Stimulated activated CD4-positive, alpha-beta T cell treated with anti-CD3 and anti-CD28 coated beads, Interleukin-4, amount 100 ng/mL, for 48 hours (primary cell): ENCODE measurements at places on chromosomes 13 and 19.

DNA sequence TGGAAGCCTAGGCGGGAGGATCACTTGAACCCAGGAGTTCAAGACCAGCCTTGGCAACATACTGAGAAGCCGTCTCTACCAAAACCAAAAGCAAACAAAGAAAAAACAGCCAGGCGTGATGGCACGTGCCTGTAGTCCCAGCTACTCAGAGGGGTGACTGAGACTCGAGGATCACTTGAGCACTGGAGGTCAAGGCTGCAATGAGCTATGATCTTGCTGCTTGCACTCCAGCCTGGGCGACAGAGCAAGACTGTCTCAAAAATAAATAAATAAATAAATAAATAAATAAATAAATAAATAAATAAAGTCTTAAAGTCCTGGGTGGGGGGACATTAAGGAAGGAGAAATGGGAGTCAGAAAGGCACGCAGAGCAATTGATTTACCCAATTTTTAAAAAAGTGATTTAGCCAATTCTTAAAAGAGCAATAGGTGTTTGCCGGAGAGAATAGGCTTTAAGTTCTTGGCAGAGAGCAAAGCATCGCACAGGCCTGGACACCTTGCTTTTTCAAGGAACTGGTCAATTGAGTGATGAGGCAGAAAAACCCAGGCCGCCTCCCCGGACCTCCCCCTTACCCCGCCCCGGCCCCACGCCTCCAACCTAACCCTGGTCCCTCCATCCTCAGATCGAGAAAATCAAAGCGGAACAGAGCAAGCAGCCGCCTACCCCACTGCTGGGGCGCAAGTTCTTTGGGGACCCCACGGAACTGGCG lies 9.5 kb upstream of the SHKBP1 start:
- no peak for DNase-seq

GRCh38 chr19:16252459-16253205 lies 54.9 kb downstream of the AP1M1 start:
- DNase-seq: no peak

- no peak for DNase-seq
Observed at GRCh38 chr13:75437582-75438318, 44.2 kb downstream of the TBC1D4 start.

GRCh38 chr13:114021464-114022308 lies 47.8 kb upstream of the C13orf46 start:
- DNase-seq: no peak

DNA sequence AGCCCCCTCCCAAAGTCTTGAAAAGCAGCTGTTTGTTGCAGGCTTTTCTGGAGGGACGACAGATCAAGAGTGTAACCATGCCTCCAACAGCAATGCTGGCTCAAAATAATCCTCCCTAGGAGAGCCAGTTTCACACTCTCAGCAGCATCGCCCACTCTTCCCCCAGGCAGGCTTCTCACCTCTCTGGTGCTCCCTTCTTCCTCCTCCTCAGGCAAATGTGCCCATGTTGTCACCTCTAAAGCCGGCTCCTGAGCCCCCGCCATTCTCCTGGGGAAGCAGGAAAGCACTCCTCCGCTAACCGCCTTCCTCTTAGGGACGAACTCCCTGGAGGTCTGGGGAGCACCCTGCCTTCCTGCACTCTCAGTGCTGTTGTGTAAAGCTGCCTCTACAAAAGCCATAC lies 98.9 kb upstream of the SGCG start:
- DNase-seq: no peak

DNA sequence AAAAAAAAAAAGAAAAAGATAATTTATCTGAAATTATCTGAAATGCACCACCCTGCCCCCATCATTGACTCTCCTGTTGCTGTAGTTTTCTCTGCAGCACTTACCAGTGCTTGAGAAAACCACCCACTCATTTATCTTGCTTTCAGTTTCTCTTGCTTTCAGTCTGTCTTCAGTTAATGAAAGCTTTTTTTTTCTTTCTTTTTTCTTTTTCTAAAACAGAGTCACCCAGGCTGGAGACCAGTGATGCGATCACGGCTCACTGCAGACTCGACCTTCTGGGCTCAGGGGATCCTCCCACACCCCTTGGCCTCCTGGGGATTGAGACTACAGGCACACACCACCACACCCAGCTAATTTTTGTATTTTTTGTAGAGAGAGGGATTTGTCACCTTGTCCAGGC lies 4.3 kb upstream of the ACP5 start:
- DNase-seq: no peak

- no peak for DNase-seq
Observed at GRCh38 chr13:33341861-33342452, 56.4 kb upstream of the STARD13 start.
